ENCODE measurements at places on chromosomes 2 and 18.

DNA sequence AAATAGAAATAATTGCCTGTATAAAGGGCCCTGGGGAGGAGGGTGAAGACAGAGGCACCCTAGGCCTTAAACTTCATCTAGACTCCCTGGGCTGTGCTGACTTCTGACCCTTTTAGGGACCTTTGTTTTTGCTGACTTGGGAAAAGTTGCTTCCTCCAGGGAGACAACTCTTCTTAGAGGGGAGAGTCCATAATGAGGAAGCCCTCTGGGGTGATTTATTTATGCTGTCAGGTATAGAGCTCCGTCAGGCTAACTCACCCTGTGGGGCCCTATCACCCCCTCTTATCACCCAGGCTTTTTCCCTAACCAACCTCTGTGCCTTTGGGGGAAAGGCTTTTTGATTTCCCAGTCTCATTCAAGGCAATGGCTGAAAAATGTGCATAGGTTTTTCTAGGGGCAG, 8.1 kb downstream of the ONECUT2 start:
- DNase-seq, result no peak

GRCh38 chr2:68362749-68363148, 2.3 kb upstream of the PLEK start:
- DNase-seq, result no peak

- DNase-seq, result no peak
These were observed at the start of gene TXNDC2 for GRCh38 chr18:9885170-9886004. TXNDC2 (plus strand) TSS chr18:9885973; CDS start chr18:9886681, 708 bp downstream.

DNA sequence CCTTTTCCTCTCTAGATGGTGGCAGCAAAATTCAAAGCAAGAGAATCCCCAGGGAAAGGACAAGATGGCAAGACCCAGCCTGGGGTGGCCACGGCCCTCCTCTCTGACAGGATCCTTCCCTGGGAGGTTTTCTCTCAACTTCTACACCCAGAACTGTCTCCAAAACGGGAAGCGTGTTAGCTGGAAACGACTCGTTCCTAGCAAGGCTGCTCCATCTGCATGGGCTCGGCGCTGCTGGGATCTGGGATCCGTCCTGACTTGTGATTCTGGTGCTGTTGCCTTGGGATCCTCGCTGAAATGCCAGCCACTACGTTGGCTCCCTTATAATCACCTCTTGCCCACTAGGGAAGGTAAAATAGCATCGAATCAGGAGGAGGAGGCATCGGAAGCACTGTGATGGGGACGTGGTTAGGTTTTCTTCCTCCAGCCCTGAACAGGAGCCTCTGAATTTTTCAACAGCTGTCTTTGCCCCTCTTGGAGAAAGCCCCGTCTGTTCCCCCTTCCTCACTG, 514.8 kb upstream of the MYT1L start:
- no peak for DNase-seq

DNA sequence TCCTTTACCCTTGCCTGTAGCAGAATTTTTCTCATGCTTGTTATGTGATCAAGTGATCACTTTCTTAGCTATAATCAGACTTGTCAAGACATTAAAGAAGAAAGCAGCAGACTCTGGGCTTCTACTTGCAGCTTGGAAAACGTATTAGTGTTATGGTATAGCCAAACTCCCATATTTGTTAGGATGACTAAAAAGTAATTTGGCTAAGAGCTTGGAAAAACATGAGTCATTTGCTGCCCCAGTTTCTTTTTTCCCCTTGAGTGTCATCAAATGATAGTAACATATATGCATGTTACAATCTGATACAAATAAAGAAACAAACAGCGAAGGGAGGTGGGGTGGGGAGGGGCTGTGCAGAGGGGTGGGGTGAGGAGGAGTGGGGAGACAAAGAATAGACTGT, 155.5 kb downstream of the IKZF2 start:
- DNase-seq, result no peak

DNA sequence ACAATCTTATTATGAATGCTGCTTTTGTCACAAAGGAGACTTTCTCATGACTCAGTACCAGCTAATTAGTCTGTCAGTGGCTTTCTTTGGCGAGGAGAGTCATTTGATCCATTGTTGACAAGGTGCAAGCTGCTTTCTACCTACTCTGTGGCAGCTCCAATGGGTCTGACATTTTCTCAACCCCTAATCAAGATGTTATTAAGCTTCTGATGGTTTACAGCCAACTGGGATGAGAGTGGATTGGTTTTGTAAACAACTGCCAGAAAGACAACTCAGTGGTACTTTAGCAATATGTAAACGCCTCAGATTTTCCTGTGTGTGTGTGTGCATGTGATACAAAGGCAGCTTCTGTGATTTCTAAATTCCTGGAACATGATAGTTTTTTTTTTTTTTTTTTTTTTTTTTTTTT, 8.2 kb upstream of the CLIP4 start:
- DNase-seq, result no peak

GRCh38 chr2:3480352-3481010, 38.9 kb downstream of the ADI1 start:
- no peak for DNase-seq

DNA sequence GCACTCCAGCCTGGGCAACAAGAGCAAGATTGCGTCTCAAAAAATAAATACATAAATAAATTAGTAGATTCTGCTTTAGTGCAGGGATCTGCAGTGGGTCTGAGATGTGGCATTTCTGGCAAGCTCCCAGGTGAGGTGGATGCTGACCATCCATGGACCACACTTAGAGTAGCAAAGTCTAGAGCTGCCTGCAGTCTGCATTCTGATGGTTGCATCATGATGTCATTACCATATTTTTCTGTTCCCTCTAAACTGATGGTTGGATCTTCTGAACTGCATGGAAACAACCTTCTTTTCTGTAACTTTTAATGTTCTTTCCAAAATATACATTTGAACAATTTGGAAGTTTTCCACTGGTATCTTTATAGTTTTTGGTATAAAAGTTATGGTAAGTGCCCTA, 42.9 kb downstream of the MYL12B start:
- no peak for DNase-seq

- no peak for DNase-seq
These were observed 17.1 kb upstream of the IL1R2 start for GRCh38 chr2:101974663-101975062.

- DNase-seq, result no peak
These were observed 49.4 kb downstream of the LONRF2 start for GRCh38 chr2:100272841-100273329.

- no peak for DNase-seq
These were observed 286.2 kb upstream of the EPAS1 start for GRCh38 chr2:46010925-46011490.

- no peak for DNase-seq
These were observed 64.5 kb downstream of the FAM210A start for GRCh38 chr18:13661779-13662256.

DNA sequence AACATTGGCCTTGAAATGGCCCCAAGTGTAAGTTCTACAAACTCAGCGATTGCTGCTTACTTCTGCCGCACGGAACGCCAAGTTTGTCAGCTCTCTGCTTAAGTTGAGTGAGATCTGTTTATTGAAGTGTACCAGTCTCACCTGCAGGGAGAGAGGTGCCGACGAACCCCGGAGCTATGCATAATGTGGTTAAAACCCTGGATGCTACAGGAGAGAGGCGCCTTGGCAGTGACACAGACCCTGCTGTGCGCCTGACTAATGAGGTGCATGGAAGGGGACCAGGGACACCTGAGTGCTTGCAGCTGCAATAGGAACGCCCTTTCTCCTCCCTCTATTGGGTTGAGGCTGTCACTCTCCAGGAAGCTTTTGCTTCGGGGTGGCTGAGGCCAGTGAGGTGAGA, 979 bp downstream of the SLC9A2 start:
- no peak for DNase-seq

DNA sequence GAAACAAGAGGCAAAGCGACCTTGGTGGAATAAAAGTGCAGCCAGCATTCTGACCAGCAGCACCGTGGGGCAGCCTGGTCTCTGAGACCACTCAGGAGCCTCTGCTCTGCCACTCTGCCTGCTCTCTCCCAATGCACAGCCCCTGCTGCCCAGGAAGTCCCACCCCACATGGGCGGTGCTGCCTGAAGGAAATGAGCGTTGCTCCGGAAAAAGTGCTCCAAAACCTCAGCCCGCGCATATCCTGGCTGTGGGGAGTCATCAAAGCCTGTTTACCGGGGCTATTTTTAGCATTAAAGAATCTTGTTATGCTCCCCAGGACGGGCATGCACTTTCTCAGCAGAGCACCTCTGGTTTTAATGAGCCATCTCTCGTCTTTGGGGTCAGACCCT, 54.5 kb downstream of the EPAS1 start:
- DNase-seq, result no peak

GRCh38 chr2:43057026-43057741, 169.2 kb downstream of the ZFP36L2 start:
- no peak for DNase-seq

GRCh38 chr2:225842939-225843338, 443.4 kb downstream of the NYAP2 start:
- no peak for DNase-seq

DNA sequence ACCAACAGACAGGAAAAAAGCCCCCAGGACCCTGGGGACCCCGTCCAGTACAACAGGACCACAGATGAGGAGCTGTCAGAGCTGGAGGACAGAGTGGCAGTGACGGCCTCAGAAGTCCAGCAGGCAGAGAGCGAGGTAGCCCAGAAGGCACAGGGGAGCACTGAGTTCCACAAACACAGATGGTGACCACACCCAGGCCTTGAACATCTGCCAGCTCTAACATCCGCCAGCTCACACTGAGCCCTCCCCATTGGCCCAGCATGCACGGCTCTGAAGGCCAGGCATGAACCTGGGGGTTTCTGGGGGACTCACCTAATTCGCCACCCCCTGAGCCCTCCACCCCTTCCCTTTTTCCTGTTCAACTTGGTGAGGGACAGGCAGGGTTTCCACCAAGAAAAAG, 25.6 kb upstream of the PRLH start:
- DNase-seq, result no peak

GRCh38 chr2:58734365-58734764, 493.2 kb upstream of the FANCL start:
- DNase-seq, result no peak

GRCh38 chr2:29070526-29070925, 3.8 kb downstream of the PCARE start:
- DNase-seq, result no peak

DNA sequence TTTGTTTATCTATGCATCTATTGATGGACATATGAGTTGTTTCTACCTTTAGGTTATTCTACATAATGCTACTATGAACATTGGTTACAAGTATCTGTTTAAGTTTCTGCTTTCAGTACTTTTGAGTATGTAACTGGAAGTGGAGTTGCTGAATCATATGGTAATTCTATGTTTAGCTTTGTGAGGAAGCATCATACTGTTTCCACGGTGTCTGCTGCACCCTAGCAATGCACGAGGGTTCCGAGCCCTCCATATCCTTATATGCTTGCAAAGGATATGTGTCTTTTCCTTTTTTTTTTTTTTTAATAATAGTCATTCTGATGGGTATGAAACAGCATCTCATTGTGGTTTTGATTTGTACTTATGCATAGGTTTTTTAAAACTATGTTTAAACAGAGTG, 83.7 kb downstream of the FMNL2 start:
- DNase-seq, result no peak

GRCh38 chr2:102013206-102014040, 21.7 kb downstream of the IL1R2 start:
- no peak for DNase-seq

DNA sequence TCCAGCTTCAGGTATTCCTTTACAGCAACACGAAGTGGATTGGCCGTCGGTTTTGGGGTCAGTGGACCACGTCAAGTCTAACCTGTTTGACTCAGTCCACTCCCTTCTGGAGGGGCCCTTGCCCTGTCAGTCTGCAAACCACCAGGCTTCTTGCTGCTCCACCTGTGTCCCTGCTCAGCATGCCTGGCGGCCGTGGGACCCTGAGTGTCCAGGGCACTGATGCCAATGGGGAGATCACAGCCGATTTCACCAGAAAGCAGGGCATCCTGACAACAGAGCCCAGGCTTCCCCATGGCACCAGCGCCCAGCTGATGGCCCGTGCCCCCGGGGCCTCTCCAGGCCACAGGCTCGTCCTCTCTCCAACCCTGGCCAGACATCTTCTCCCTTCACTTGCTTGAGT, 41.2 kb upstream of the HS6ST1 start:
- no peak for DNase-seq

GRCh38 chr2:118726821-118727220, 120.6 kb downstream of the EN1 start:
- DNase-seq, result no peak

GRCh38 chr18:50398099-50398498, 23.3 kb downstream of the SKA1 start:
- no peak for DNase-seq

DNA sequence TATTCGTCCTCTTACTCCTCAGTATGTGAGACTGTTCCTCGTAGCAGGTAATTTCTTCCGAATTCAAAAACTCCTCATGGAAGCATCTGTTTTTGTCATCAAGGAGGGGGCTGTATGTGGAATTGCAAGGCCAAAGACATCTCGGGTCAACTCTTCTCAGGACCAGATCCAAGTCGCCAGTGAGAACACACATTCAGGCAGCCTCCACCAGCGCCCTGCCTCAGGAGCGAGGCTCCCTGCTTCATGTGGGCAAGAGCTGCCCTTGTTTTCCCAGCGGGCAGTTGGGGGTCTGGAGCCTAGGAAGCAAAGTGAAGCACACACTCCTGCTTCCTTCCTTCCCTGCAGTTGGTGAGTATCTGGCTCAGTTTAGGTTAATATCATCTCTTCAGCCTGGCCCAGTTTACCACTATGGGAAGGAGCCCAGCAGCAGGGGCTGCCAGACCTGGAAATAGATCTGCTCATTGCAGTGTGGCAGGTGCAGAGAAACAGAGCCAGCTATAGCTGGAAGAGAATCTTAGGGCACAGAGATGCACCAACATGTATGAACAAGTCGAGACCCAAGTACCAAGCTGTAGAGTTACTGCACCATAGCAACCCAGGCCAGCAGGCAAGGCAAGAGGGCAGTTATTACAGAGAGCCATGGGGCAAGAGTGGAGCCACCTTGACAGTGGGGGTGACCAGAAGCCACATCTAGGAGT, 25.3 kb downstream of the TMEM127 start:
- DNase-seq, result no peak

GRCh38 chr2:17869128-17869527, 9.3 kb upstream of the KCNS3 start:
- no peak for DNase-seq

GRCh38 chr18:34707670-34708069, 2.4 kb upstream of the DTNA start:
- no peak for DNase-seq

DNA sequence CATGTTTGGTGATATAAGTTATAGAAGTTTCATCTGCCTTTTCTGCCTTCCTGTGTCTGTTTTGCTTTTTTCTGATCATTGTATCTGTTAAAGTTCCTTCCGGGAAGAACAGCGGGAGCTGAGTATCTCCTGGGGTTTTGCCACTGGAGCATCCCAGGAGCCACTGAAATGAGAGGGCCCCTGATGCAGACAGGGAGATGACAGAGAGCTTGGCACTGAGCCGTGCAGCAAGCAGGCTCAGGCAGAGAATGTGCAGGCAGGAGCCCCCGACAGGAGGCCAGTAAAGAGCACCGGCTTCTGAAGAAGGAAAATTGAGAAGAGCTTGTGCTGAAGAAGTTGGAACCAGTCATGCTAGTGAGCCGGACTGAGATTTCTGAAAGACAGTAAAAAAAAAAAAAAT, 137.8 kb downstream of the TDRD15 start:
- DNase-seq, result no peak

All from effector CD8-positive, alpha-beta T cell (primary cell).